ENCODE measurements at places on chromosomes 2 and 18. TPM values are rescaled to one million over a fixed set of nuclear protein-coding genes. Genes with fewer than 3 reads are reported as not detected.
A peak's percentile ranks its signal among the peaks of the same experiment; 100 is the strongest.

TUBA3E gene
- total RNA-seq: not detected

SLC30A3 gene
- 1.8 TPM for total RNA-seq

GRCh38 chr2:231050018-231050901, 6.4 kb upstream of the PSMD1 start:
- no peak for DNase-seq
- no peak overlapping the region for H3K4me3 ChIP-seq
- no peaks in the 10 kb centered on the region for H3K36me3 ChIP-seq
- no peaks in the 10 kb centered on the region for H3K27me3 ChIP-seq

DNA sequence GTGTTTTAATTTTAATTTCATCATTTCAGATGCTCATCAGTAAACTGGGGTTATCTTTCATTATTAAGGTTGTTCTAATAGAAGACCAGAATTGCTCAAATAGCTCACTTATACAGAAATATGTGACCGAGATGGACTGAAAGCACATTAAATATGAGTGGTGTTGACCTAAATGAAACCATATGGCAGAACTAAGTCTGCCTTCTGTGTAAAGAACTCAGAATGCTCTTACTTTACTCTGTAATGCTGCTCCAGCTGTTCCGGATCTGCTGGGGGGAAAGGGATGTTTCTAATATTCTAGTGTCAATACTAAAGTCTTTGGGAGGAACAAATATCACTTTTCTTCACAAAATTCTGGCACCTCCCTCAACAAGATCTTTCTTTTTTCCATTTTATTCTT, 131.0 kb downstream of the DPP4 start:
- H3K27ac ChIP-seq: no peak overlapping the region
- no peaks in the 10 kb centered on the region for H3K27me3 ChIP-seq
- H3K36me3 ChIP-seq: no peaks in the 10 kb centered on the region
- no peak overlapping the region for H3K4me3 ChIP-seq
- no peaks in the 10 kb centered on the region for H3K4me1 ChIP-seq
- DNase-seq: no peak

GRCh38 chr18:7152440-7152839, 34.8 kb upstream of the LAMA1 start:
- H3K4me1 ChIP-seq: no peaks in the 10 kb centered on the region
- no peaks in the 10 kb centered on the region for H3K36me3 ChIP-seq
- no peak overlapping the region for H3K27ac ChIP-seq

DNA sequence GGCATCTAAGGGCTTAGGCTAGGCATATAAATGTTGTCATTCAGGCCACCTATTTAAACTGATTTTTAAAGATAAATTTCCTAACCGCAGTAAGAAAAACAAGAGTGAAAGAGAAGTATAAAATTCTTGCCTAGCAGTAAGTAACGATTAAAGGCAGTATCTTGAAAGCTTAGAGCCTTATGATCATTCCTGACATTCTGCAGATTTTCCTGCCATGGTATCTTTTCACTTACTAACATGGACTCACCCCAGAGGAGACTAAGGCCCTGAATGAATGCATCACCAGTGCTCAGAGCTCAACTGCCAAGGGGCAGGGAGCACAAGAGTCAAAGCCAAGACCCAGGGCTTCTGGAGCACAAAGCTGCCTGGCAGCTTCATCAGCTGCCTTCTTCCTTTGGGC, 133.1 kb downstream of the GCA start:
- no peak for DNase-seq
- peaks cover 2% of the 10 kb centered on the region for H3K4me1 ChIP-seq
- H3K27ac ChIP-seq: no peak overlapping the region
- H3K36me3 ChIP-seq: no peaks in the 10 kb centered on the region

DNA sequence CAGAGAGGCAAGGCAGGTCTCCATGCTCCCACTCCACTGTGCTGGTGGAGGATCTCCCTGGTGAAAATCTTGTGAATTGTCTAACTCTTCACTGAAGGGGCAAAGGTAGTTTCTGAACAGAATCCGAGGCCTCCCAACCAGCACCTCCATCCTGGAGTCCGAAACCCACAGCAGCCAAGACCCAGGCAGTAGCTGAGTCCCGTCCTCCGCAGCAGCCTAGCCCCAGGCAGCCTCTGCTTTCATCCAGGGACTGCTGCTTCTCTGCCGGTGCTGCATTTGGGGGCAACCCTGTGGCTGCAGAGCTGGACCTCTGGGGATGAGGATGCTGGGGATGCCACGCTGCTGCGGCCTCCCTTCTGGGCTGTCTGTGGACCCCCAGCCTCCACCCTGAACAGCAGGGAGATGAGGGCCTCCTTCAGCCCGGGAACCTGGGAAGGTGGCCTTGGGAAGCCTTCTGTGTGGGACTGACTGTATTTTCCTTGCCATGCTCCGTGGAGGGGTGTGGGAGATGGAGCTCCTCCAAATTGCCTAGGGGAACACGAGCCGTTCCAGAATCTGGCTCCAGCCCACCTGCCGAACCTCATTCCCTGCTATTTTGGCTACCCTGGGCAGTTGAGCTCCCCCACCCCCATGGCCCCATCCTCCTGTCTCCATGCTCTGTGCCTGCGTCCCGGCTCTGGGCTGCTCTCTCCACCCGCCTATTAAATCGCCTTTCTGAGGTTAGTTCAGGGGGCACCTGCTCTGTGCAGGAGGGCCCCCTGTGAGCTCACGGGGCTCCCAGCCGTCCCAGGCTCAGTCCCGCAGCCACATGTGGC, 48.2 kb downstream of the GREB1 start:
- no peaks in the 10 kb centered on the region for H3K27me3 ChIP-seq
- no peaks in the 10 kb centered on the region for H3K4me1 ChIP-seq
- no peak overlapping the region for H3K27ac ChIP-seq

- peaks cover 2% of the 10 kb centered on the region for H3K36me3 ChIP-seq
- no peaks in the 10 kb centered on the region for H3K4me1 ChIP-seq
- no peak overlapping the region for H3K4me3 ChIP-seq
- DNase-seq: no peak
Observed at GRCh38 chr18:24089515-24090337, 49.1 kb upstream of the CABYR start.

DNA sequence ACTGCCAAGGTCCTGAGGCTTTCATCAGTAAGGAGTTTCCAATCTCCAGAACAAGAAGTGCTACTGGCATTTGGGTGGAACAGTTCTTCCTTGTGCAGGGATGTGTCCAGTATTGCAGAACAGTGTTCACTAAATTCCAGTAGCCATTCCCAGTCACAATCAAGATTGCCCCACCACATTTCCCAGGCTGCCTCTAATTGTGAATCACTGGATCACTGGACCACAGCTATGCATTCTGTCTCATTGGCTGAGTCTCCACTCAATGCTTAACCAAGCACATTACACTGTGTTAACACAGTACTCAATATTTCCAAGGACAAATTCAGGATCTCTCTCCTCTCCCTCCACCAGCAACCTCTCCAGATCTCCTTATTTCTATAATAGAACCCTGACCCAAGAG, 160.2 kb upstream of the CCDC150 start:
- H3K4me3 ChIP-seq: no peak overlapping the region
- H3K27ac ChIP-seq: no peak overlapping the region
- DNase-seq: no peak
- no peaks in the 10 kb centered on the region for H3K27me3 ChIP-seq
- no peaks in the 10 kb centered on the region for H3K36me3 ChIP-seq
- no peaks in the 10 kb centered on the region for H3K4me1 ChIP-seq

GRCh38 chr18:23529604-23530003, 26.3 kb downstream of the RMC1 start:
- no peaks in the 10 kb centered on the region for H3K27me3 ChIP-seq
- no peaks in the 10 kb centered on the region for H3K4me1 ChIP-seq
- H3K27ac ChIP-seq: no peak overlapping the region
- peaks cover 30% of the 10 kb centered on the region for H3K36me3 ChIP-seq
- DNase-seq: no peak

DNA sequence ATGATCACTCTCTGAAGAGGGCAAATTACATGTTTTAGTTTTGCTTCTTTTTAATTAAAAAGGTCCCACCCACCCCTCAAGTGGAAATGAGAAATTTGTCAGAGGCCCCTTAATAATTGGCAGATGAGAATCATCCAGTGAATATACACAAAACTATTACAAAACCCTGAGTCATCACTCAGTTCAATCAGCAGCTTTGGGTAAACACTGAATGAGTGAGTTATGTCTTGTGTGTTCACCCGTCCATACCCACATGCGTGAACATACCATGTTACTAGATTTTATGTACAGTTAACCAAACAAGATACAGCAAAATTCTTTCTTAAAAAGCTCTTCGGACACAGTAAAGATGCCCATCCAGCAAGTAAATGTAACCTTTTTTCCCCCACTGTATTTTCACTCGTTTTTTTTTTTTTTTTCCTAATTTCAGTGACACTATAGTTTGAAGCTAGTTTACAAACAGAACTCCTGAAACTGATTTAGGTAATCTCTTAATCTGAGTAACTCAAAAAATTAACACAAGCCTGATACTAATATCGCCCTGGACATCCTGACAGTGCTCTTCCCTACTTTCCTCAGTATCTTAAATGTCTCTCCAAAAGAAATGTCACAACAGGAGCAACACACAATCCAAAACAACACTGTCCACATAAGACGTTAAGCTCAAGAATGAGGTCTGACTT, 1.4 kb downstream of the PSME4 start:
- H3K27ac ChIP-seq: peak overlapping the region; percentile 9
- no peak for DNase-seq
- H3K4me1 ChIP-seq: no peaks in the 10 kb centered on the region
- H3K36me3 ChIP-seq: no peaks in the 10 kb centered on the region
- H3K27me3 ChIP-seq: no peaks in the 10 kb centered on the region
- peak overlapping the region; percentile 77 for H3K4me3 ChIP-seq

GRCh38 chr2:56099963-56100362, 83.8 kb upstream of the CCDC85A start:
- no peak overlapping the region for H3K27ac ChIP-seq
- no peaks in the 10 kb centered on the region for H3K36me3 ChIP-seq
- H3K27me3 ChIP-seq: no peaks in the 10 kb centered on the region
- H3K4me3 ChIP-seq: no peak overlapping the region
